Ovary (tissue), 10 donors: ENCODE measurements at places on chromosomes 5 and 9.

DNA sequence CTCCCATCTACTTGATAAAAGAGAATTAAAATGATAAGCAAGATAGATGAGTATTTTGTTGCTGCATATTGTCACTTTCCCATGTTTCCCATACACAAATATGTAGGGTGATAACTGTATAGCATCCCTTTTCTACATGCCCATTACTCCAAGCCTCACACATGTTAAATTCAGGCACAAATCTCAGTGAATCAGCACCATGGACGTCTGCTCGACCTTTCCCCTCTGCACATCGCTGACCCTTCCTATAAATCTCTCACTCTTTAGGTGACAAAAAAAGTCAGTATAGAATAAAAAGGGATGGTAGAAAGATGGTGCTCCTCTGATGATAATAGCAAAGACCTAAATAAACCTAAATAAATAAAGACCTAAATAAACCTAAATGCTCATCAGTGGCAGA lies 1097.7 kb upstream of the C9orf72 start:
- no peak for DNase-seq

DNA sequence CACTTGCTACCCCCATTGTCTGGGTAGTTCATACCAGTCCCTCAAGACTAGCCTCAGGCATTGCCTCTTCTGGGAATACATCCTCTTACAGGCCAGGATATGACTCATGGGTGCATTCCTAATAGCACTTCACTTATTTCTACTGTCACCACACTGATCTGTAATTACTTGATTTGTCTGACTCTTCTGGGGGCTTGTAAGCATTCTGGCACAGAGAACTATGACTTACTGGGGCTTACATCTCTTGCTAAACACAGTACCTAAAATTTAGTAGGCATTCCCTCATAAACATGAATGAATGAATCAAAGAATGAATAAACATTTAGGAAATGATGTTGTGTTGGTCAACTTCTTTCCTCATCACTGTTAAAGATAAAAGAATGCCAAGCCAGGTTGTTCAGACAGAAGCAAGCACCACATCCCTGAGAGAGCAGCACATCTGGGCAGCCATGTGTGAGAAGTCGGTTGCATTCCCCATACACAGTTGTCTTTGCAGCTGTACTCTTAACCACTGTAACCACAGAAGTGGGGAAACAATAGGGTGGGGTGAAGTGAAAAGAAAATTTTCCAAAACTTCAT lies 27.6 kb downstream of the IL7R start:
- no peak for DNase-seq

DNA sequence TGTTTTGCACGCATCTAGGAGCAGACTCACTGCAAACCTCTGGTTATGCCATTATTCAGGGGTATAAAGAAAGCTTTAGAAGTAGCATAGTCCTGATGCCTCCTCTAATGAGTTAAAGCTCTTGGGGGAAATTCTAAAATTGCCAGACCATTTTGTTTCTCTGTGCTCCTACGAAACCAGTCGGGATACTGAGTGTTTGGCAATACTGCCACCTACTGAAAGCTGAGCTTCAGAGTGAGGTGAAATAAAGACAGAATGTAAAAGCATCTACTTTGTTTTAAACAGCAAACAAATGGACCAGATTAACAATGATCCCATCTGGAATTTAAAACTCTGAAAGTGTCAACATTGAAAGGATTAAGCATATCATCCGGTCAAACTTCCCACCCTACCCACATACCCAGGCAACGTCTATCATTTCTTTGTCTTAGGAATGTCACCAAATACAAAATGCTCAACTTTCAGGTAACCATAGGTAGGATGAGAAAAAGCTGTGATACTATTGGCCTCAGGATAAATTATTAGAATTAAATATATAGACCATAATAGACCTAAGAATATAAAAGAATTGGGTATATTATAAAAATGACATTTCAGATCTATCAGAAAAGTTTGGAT lies 77.8 kb upstream of the SHISAL2B start:
- no peak for DNase-seq

DNA sequence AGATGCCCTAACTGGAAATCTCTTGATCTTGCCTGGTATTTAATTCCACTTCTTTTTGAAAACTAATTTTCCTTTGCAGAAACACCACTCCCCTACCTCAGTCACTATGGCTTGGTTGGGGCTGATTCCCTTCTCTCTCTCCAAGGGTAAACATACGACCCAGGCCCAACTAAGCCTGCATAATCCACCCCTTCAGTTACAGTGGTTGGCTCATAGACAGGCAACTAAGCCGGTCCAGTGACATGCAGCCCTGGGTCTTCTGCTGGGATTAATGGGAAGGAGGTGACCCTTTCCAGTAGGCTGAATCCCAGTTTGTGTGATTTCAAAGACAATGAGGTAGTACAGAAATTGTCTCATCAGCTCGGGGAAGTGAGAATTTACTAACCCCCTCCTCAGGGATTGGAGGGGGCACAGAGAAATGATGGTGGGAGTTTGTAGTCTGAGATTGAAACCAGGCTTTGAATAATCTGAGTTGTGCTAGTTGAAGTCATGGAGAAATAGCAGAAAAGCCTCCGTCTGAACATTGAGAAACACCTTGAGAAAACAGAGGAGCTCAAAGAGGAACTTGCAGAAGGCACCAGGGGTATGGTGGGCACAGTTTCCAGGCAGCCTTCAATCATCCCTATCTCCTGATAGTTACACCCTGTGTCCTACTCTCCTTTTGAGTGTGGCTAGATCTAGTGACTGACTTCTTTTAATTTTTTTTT lies 148.9 kb downstream of the GCNT1 start:
- no peak for DNase-seq

- DNase-seq = no peak
Measured at GRCh38 chr9:135221576-135221950, 134.1 kb downstream of the OLFM1 start.

GRCh38 chr9:6188466-6188865 lies 27.1 kb upstream of the IL33 start:
- DNase-seq = no peak

DNA sequence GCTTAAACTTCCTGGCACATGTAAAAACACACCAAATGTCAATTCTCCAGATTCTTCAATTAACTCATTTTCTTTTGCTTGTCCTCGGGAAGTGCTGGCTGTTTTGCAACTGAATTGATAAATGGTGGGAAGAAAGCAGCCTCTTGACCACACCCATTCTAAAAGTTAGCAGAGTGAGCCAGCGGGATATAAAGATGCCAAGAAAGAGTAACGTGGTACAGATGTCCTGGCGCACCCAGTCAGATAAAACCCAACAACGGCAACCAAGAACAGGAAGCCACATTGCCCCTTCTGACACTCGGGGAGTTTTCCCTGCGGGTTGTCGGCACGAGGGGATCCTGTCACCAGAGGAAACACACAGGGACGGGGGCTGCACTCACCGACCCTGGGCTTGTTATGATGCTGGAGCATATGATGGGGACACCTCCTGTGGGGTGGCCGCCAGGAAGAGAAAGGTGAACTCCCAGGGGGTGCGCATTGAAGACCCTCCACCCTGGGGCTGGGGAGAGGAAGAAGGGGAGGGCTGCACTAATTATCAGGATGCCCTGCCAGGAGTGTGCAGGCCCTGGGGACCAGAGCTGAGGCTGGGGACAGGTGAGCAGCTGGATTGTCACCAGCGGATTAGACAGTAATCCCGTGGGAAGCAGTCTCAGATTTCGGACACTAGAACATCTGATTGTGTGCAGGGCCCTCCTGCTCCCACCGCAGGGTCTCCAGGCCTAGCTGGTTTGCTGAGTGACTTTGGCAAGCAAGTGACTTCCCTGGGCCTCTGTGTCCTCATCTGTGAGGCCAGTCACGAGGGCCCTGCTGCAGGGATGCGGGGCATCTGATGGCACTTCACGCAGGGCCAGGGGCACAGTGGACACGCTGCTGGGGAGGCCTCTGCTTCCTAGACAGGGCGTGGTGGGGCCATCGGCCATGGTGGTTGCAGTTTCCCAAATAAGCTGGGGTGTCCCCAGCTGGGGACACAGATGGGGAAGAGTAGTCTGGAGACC lies 59.2 kb downstream of the CRB2 start:
- no peak for DNase-seq

DNA sequence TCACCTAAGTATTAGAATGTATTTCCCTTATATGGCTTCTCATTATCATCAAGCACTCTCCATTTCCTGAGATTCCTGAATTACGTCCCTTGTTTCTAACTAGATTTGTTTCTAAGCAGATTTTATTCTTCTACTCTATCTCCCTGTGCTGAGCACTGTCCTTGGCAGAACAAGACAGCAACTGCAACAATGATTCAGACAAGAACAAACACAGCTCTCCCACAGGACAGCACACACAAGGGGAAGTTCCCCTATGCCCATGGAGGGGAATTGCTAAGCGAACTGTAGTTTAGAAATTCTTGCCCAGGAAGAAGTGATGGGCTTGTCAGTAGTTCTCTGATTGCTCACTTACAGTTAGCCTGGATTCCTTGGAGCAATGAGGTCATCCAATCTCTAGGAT lies 759.9 kb downstream of the DTWD2 start:
- DNase-seq = no peak

DNA sequence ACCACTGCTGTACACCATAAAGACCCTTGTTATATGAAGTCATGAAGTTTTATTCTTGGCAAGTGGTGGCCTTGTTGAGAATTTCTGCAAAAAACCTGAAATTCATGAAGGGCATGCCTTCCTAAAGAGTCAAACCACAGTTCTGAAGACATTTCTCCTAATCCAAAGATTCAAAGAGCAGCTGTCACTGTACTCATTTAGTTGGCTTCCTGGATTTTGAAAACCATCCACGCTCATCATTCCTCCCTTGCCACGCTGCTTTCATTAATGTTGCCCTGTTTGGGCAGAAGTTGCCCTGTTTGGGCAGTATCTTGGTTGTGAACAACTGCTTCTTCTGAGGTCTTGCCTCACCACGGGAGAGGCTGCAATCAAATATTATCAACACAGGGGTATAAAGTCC lies 560.3 kb upstream of the TLE4 start:
- DNase-seq = no peak

DNA sequence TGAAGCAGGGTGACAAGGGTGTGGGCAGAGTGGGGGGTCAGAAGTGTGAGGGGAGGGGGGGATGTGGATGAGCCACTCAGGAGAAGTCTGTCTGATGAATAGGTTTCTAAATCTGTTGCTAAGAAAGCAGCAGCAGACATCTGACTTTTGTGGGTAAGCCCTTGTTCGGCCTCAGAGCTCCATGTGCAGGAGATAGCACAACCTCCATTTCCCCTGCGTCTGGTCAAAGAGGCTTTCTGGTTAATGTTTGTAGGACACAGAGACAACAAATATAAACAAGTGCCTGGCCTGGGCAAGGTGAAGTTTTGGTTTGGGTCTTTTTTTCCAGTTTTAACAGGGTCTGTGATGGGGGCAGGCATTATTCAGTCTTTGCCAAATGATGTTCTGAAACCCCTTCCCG lies 57.0 kb upstream of the GNE start:
- DNase-seq = no peak

DNA sequence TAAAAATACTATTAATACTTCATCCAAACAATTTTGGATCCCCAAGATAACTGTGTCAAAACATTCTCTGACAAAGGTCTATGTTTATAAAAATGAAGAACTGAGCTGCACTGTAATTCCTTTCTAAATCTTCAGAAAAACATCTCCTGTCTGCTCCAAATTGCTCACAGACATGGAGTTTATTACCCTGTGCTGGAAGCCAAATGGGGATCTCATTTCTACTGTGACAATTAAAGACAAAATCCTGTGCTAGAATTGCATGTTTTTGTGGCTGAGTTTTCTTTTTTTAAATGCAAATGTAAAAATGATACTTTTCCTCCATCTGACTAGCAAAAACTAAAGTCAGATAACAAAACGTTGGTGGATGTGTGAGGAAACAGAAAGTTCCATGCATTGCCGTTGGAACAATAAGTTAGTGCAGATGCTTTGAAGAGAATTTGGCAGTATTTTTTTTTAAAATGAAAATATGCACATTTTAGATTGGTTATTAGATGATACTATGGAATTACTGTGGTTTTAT lies 93.5 kb downstream of the GNA14 start:
- DNase-seq = no peak

DNA sequence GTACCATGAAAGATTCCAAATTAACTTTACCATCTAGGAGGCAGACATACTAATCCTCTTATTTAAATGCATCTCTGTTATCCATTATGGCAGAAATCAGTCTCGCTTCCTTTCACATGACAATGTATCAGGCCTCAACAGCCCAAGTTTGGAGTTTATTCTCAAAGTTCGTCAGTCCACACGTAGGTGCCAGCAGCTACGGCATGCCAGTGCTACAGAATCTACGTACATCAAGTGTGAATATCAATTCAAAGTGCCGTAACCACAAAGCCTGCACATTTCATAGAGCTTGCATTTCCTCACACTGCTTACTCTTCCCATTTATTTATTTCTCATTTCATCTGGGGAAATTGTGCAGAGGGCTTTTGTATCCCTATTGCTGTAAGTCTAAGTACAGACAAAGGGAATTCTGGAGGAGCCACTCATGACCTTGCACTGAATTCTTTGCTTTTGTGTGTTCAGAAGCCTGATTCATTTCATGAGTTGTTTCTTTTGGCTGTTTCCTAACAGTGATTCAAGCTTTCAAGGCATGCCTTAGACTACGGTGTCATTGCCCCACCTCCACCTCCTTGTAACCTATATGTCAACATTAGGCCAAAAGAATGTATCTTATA lies 10.0 kb downstream of the ENC1 start:
- DNase-seq = no peak

- no peak for DNase-seq
Measured at GRCh38 chr9:133100506-133101355, 20.3 kb downstream of the RALGDS start.
